ENCODE measurements at places on chromosomes 2 and 18.

DNA sequence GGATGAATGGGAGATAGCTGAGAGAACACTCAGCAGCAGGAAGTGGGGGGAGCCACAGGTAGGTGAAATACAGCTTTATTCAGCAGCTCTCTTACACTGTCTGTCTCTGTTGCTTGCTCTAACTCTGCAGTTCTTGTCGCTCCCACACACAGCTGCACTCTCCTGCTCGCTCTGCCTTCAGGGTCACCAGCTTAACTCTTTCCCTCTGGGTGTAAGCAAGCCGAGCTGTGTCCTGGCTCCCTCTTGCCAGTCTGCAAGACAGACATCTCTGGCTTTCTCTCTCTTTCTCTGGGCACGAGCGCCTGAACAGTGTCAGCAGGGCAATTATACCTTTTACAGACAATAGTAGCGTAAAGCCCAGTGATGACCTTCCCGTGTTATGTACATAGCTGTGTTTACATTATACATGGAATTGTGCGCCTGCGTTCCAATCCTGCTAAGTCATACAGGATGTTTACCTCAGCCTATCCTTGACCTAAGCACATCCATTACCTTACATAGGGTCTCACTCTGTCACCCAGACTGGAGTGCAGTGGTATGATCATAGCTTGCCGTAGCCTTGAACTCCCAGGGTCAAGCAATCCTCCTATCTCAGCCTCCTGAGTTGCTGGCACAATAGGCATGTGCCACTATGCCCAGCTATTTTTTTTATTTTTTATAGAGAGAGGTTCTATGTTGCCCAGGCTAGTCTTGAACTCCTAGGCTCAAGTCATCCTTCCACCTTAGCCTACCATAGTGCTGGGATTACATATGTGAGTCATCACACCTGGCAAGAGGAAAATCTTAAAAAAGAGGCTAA is 57.8 kb upstream of the CHN1 start:
- DNase-seq, result no peak

GRCh38 chr18:5966514-5966913 is 71.2 kb upstream of the TMEM200C start:
- no peak for DNase-seq

- DNase-seq, result no peak
Observed at GRCh38 chr2:66322506-66323260, 112.2 kb upstream of the MEIS1 start.

DNA sequence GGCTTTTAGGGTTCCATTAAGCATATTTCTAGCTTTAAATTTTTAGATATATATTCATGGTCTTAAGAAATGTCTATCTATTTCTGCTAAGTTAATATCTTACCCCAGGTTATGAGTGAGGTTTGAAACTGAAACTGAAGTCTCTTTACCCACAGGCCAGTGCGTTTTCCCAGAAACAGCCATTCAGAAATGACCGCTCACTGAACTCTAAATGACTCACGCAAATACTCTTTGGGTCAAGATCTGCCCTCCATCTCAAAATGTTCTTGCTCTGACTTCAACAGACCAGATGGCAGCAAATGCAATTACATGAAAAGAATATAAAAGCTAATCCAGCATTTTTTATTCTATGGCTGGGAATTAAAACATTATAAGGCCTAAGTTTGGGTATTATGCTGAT is 315.2 kb downstream of the TDRD15 start:
- DNase-seq, result no peak

DNA sequence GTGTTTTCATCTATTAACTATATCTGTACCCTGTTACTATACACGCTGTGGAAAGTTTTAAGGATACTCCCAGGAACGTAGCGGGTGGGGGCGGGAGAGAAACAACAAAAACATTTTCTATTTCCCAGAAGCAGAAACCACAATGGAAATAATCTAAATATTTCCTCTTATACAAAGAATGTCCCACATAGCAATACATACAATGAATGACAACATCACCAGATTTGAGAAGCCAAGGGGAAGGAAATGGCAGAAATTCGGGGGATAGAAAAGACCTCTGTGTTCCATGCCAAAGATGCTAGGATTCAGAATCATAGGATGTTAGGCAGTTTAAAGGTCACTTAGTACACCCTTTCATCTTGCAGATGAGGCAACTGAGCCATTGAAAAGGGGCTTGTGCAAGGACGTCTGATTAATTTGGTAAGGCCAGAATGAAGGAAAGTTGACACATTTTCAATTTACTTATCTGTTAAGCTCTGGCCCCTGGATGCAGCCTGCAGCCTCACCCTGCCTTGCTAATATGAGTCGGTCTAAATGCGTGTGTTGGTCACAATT is 41.1 kb upstream of the SCYGR1 start:
- no peak for DNase-seq

DNA sequence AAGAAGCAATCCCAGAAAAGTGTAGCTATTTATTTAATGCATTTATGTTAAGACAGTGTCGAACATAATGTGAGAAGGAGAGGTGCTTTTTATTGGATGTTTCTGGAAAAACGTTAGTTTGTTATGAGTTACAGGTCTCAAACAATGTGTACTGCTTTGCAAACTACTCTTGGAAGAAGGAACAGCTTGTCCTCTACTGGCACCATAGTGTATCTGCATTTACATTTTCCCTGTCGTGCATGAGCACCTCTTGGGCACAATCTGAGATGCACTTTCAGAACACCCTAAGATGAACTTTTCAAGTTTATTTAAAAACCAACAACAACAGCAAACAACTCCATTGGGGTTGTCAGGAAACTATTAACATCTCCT is 22.8 kb downstream of the CCNYL1 start:
- no peak for DNase-seq

DNA sequence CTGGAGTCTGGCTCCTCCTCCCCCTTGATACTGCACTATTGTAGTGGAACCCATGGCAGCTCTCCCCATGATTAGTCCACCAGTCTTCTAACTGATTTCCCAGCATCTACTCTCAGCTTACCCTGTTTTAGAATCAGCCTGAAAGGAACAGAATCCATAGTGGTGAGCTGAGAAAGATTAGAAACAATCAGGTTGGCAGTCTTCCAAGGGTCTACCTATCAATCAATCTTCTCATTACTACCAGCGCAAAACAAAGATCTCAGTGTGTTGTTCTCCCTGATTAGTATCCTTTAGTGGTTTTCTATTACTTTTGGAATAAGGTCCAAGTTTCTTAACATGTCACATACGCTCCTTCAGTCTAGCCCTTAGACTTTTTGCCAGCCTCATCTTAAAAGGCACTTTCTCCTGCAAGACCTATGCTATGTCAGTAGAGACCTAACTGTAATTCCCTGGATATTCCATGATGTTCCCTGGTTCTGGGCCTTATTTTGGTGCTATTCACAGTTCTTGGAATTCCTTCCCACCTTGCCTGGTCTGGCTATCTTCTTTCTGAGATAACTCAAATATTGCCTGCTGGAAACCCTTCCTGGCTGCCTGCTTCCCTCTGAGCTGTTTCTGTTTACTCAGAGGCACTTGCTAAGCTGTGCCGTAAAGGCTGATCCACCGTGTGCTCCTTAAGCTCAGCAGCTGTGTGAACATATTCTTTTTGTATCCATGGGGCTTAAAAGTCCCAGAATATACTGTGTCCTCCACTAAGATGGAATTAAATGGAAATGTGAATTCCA is 32.6 kb downstream of the LAMA3 start:
- DNase-seq, result no peak

DNA sequence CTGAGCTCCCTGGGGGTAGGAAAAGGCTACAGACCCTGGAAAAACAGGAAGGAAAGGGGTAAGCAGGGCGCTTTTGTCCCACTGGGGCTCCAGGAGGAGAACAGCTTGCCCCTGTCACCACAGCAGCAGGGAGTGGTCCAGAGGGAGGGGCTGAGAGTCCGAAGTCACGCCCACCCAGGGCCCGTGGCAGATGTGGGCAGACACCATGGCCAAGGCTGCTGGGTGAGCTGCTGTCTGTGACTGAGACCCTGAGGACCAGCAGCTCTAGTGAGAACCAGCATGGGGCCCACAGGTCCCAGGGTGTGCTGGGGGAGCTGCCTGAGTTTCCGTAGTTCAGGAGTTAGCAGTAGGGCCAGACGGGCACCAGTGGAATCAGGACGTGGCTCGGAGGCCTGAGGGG is 162.0 kb downstream of the SPP2 start:
- DNase-seq, result no peak

DNA sequence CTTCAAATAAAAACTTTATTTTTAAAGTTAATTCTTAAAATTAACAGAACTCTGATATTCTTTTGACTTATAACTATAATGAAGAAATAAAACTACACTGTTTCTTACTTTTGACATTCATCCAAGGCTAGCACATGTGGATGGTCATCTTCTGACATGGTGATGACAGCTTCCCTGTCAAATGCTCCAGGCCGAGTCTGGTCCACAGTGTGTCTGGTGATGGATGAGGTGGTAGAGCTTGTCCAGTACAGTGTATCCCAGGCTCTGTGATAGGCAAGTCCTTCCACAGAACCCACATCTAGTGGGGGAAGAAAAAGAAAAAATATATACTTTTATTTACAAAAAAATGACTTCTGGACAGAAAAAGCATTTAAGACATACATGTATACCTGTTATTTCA is 1529.5 kb downstream of the LRP1B start:
- DNase-seq, result no peak

- DNase-seq, result no peak
Observed at GRCh38 chr18:11369556-11369955, 220.2 kb upstream of the PIEZO2 start.

DNA sequence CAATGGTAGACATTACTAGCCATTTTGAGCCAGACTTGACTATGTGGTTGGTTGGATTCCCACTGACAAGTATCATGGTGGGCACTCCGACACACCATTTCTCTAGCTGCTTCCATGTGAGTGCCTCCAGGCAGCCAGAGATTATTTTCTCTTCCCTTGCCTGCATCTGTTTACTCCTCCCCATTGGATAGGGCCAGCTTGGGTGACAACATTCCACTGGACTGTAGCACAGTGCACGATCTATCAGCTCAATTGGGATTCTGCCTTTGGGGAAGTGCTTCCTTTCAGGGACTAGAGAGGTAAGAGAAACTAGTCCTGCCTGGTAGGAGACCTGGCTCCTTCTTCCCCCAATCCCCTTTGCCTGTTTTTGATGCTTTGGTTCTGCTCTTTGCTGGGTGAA is 49.0 kb upstream of the MAP4K3 start:
- no peak for DNase-seq

GRCh38 chr2:60466161-60466702 is 87.2 kb downstream of the BCL11A start:
- no peak for DNase-seq

DNA sequence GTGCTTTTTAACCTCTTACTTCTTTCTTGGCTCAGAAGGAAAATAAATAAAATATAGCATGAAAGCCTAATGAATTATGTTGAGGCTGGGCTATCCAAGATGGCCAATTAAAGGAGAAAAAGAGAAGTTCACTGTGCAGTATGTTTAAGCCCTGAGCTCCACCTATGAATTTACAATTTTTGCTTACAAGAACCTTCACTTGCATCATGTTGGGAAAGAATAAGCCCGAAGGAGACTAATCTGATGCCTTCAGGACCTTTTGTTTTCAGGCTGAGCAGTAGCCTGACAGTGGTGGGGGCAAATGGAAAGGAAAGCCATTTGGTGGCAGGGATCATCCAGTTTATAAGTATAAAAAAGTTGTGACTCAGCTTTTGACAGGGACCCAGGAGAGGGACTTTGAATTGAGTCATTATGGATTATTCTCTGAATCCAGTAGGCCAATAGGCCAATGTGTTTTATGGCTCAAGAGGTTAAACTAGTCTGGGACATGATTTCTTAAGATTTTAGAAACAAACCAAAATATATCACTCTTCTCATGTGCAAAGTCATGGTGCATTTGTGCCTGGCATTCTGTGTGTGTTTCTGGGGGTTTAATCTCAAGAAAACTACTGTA is 56.9 kb downstream of the E2F6 start:
- no peak for DNase-seq

GRCh38 chr2:15913146-15913545 is 27.2 kb upstream of the MYCN start:
- no peak for DNase-seq

- DNase-seq, result no peak
Observed at GRCh38 chr18:27871726-27872125, 305.2 kb downstream of the CDH2 start.

DNA sequence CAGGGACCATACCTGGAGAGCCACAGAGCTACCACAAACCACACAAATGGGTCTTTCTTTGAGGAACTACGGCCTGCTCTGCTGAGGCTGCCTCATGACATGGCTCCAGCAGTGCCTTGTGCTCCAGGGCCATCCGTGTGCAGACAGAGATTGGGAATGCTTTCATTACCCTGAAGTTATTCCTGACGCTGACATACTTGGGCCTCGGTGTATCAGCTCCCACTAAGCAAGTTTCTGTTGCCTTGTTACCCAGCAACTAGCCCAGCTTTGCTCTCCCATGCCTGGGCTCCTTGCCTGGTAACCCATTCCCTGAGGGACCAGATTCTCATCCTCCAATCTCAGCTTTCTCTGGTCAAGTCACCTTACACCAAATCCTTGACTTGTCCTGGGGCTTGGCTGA is 80.3 kb upstream of the FZD7 start:
- no peak for DNase-seq

- DNase-seq, result no peak
Observed at GRCh38 chr2:176414641-176415040, 145.4 kb downstream of the MTX2 start.

DNA sequence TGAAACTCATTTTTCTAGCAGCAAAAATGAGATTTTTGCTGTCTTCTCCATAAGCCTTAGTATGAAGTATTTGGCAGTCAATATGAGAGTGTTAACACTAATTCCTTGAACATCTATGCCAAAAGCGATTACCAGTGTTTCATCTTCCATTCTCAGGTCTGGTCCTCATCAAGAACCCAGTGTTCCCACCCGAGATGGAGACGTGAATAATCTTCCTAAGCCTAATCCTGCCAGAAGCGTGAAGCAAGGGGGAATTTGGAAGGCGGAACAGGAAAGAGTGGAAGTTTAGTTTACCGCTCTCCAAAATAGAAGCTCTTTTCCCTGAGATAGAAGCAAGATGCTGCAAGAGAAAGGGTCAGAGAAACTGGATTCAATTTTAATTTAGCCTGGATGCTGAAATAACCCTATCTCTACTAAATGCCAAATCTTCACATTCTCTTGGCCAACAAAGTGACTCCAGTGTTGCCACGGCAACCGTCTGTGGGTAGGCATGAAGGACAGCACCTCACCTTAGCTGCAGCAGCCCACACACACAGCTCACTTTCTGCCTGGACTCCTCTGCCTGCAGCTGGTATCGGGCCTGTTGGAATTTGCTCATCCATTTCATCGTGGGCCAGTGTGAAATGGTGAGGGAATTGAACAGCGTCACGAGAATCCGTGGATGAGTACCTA is 711.1 kb downstream of the CBLN2 start:
- no peak for DNase-seq

- DNase-seq, result no peak
Observed at GRCh38 chr2:173021939-173022371, 53.7 kb upstream of the MAP3K20 start.

DNA sequence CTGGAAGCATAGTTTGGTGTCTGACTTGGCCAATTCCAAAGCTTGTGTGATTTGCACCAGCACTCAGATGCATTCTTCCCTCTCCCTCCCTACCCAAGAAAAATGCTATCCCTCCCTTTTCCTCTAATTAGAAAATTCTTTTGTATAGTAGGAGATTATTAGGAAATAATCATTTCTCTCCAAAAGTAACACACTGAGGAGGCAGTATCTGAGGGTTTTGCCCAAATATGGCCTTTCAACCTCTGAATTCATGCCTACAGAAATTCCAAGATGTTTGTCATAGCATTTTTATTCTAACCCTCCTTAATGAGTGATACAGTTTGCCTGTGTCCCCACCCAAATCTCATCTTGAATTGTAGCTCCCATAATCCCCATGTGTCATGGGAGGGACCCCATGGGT is 5.0 kb upstream of the TMEM18 start:
- no peak for DNase-seq

Measured in stimulated activated CD8-positive, alpha-beta memory T cell treated with anti-CD3 and anti-CD28 coated beads, Interleukin-4, amount 100 ng/mL, for 4 hours (primary cell).